ENCODE measurements at places on chromosomes 11 and 22. TPM values are rescaled to one million over a fixed set of nuclear protein-coding genes. Genes with fewer than 3 reads are reported as not detected.
A peak's percentile ranks its signal among the peaks of the same experiment; 100 is the strongest.

- DNase-seq, result no peak
Observed at GRCh38 chr11:80944758-80945157, 1503.9 kb upstream of the TENM4 start.

- DNase-seq, result no peak
Observed at GRCh38 chr11:16239141-16240105, 116.9 kb downstream of the SOX6 start.

- DNase-seq, result no peak
Observed at GRCh38 chr22:42967933-42968332, 47.0 kb downstream of the PACSIN2 start.

DNA sequence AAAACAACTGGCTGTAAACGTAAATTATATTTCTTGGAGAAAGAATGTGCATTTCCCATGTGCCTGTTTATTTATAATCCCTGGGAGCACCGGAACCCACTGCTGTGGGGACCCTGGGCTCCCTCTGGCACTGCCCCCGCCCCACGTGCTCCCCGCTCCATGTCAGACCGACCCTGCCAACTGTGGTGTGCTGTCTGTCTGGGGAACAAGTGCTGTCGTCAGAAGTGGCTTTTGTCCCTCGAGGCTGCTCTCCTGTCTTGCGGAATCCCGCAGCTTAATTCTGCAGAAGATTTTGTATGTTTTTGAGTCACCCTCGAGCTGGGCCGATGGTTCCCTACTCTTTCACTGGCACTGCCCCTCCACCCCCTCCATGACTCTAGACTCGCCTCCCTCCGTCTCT, 2.4 kb downstream of the LRRC10B start:
- no peak for DNase-seq

- DNase-seq, result no peak
Observed at GRCh38 chr11:58613228-58613627, 9.2 kb upstream of the CNTF start.

NCF4 gene
- 15.7 TPM for total RNA-seq

DNA sequence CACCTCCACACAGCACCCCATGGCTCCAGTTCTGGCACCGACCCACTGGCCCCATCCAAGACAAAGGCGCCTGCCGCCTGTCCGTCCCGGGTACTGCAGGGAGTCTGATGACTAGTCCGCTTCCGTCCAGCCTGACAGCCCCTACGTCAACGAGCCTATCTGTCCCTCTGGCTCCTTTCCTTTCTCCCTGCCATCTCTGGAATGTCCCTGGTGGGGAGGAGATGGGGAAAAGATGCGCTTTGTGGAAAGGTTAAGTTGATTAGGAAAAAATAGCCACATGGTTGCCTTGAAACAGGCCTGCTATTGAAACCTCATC, 10.4 kb downstream of the PDGFB start:
- no peak for DNase-seq

DNA sequence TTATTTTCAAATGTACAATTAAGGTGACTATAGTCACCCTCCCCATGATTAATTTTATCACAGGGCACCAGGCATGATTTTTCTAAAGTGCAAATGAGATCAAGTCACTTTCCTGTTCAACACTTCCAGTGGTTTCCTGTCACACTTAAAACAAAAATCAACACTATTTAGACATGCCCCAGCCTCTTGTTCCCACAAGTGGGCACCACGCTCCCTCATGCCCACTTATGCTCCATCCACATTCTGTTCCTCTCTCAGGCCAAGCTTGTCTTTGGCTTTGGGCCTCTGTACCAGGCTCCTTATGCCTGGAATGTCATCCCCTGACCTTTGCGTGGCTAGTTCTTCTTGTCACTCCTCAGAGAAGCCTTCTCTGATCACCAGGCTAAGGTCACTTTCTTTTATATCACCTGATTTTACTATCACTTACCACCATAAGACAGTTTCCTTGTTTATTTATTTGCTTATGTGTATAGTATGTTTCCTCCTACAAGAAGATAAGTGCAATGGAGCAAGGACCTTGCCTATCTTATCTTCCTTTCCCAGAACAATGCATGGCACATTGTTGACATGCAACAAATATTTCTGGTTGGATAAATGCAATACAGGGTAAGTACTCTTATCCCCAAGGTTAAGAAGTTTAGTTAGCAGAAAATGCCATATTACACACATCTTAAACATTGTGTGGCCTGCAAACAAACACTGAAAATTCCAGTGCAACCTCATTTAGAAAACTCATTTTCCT, 50.9 kb upstream of the PANX1 start:
- DNase-seq, result no peak

- DNase-seq, result no peak
Observed at GRCh38 chr11:57552479-57552878, 15.0 kb downstream of the UBE2L6 start.

DNA sequence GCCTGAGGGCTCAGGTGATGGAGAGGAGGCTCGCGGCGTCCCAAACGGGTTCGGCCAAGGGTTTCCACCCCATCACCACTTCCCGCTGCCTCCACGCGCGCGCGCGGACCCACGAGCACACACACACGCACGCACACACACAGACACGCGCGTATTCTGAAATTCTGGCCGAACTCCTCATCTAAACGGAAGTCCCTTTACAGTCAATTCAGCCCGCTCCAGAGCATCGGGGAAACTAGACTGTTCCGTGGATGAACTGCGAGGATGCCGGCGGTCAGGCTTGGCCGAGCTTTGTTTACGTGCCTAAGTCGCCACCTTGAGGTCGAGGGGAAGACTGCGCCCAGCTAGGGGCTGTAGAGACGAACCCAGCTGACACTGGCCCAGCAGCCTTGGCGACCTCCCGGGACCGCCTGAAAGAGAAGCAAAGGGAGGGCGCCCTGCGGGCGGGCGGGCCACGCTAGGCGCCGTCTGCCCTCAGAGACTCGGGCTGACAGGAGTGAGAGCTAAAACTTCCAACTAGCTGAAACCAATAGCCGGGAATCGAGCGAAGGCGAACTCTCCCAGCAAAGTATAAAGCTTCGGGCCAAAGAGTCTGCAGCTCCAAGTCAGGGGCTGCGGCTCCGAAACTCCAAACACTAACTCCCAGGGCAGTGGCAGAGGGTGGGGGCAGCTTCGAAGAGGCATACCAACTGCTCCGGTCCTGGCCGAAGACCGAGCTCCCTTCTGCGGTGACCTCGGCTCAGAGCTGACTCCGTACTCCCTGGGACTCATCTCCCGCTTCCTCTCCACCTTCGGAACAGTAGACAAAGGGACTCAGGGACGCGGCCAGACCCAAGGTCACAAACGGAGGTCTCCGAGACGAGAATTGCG, 124.7 kb upstream of the C11orf58 start:
- DNase-seq, result peak; percentile 58

GRCh38 chr11:76234416-76235232, 28.3 kb upstream of the WNT11 start:
- no peak for DNase-seq

DNA sequence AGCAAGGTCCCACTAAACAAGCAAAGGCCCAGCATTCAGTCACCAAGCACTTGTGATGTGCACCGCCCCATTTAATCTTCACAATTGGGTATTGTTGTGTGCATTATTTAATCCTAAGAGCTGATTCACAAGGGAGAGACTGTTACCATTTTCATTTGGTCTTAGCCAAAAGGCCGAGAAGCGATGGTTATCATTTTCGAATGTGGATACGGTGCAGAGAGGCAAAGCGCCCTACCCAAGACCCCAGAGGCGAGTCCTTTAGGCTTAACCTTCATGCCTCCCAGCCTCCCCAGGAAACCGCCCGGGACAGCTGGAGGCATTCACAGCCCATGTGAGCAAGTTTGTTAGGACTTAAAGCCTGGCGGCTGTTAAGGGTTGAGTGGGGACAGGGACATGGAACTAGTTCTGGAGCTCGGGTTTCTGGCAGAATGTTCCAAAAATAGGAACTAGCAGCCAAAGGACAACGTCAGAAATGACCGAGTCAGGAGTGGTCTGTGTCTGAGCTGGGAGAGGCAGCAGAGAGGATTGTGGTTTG, 13.0 kb upstream of the UPK3A start:
- no peak for DNase-seq

- no peak for DNase-seq
Observed at GRCh38 chr22:19844377-19845053, 10.2 kb downstream of the GNB1L start.

SERPIND1 gene
- not detected for total RNA-seq

PATE4 gene
- not detected for total RNA-seq

- DNase-seq, result no peak
Observed at GRCh38 chr11:47274495-47275235, 4.7 kb downstream of the MADD start.

GRAP2 gene
- 44.1 TPM for total RNA-seq
